Daoy (cell line): ENCODE measurements at places on chromosomes 11 and 22. TPM values are rescaled to one million over a fixed set of nuclear protein-coding genes. Genes with fewer than 3 reads are reported as not detected.

GRCh38 chr11:130740819-130741218 is 175.5 kb downstream of the SNX19 start:
- DNase-seq, result no peak

P4HA3 gene
- total RNA-seq, result 1.5 and 2.5 TPM in 2 replicates

GRCh38 chr11:12354750-12355545 is 22.4 kb upstream of the PARVA start:
- DNase-seq, result no peak

CCDC87 gene
- 0.27 TPM in 1 of 2 replicates, not detected in the other for total RNA-seq

DNA sequence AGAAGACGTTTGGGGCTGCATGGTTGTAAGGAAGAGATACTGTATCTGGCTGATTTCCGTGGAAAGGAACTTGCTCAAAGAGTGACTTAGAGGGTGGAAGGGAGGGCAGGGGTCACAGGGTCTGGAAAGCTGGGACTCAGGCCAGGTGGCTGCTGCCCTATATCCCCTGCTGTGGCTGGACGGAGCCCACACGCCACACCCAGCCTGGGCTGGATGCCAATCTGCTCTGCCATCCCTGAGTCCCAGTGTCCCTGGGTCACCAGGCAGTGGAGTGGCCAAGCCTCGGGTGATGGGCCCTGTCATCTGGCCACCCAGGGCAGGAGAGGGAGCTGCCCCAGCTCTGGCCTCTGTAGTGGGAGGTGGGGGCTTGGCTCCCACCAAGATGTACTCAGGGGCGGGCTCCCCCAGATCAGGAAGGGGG is 26.5 kb upstream of the KRTAP5-7 start:
- no peak for DNase-seq

- DNase-seq, result peak; percentile 1
Observed at GRCh38 chr11:3218483-3219280, at the start of gene MRGPRG. MRGPRG (minus strand) TSS chr11:3218813; CDS start chr11:3218813, 0 bp downstream.

TSSK2 gene
- not detected in 2 replicates for total RNA-seq

- DNase-seq, result no peak
Observed at GRCh38 chr11:95556342-95557163, 233.0 kb downstream of the FAM76B start.

- no peak for DNase-seq
Observed at GRCh38 chr22:17140826-17141766, 18.0 kb downstream of the HDHD5 start.

DNA sequence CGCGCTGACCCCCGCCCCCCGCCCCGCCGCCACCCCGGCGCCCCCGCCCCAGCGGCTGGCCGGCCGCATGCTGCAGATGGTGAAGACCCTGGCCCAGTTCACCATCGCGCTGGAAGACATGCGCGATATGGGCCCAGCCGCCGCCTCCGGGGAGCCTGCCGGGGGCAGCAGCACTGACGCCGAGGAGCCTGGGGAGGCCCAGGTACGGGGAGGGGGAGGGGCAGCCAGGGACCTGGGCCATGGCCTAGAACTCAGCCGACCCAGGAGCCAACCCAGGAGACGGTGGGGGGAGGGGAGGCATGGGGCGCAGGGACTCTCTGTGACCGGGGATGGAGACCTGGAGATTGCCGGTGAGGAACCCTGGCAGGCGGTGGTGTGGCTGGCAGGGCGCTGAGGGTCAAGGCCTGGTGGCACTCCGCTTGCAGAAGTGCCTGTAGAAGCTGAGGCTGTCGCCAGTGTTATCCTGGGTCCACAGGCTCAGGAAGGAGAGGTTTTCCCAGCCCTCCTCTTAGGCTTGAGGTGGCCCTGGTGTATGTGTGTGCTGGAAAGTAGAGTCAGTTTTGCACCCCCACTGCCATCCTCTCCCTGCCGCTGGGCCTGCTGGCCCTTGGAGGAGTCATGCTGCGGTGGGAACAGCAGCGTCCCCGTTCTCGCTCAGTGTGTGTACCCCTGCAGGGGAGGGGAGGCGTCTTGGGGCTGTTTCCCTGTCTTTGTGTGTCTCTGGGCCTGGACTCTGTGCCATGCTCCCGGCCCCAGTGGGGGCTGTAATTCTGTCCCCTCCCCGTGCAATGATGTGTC is 32.9 kb upstream of the RELT start:
- DNase-seq, result no peak

KRTAP5-1 gene
- not detected in 2 replicates for total RNA-seq

- no peak for DNase-seq
Observed at GRCh38 chr22:40955571-40955970, 4.4 kb downstream of the RBX1 start.

GRCh38 chr11:56706486-56706885 is 7.6 kb downstream of the OR9G1 start:
- DNase-seq, result no peak

DNA sequence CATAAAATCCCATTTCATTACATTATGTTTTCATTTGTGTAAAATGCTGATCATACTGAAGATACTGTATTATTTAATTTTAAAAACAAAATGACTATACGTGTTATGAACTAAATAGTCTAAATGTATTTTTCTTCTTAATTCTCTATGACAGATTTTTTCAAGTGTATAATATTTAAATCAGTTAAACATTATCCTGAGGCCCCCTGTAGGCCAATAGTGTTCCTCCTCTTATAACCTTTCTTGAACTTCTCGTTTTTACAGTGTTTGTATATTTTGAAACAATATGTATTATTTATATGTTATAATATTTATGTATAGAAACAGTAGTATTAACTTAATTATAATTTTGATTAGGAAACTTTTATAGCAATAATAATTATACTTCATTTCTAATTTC is 151.1 kb upstream of the CHORDC1 start:
- no peak for DNase-seq

DNA sequence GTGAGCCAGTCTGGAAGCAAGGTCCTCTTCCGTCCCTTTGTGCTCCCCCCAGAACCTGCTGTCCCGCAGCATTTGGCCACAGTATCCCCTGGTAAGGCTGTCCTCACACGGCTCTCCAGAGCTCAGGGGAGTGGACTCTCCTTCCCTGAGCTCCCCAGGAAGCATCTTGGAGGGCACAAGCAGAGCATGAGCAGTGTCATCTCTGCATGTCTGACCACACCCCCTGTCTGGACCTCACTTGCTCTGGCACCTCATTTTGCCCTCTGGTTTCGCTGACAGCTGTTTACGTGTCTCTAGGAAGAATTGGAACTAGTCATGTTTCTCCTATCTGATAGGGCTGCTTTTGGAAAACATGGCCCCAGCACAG is 15.5 kb downstream of the DCPS start:
- DNase-seq, result no peak

GRCh38 chr11:17463546-17464174 is 13.0 kb downstream of the ABCC8 start:
- no peak for DNase-seq

DNA sequence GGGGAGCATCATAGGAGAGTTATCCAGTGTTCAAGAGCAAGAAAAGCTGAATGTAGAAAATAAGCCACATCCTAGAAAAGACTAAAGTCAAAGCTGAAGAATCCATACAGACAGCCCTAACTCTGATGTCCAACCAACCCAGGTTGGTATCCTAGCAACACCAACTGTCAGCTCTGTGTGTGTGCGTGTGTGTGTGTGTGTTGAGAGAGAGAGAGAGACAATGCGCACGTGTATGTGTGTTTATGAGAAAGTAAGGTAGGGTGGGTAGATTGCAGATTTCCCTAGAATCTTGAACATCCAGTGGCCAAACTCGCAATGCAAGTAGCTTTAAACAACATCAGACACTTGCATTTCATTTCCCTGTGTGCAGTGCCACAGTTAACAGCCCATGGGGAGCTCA is 274.9 kb downstream of the FAM181B start:
- no peak for DNase-seq

TRIOBP gene
- 42.9 and 45.3 TPM in 2 replicates for total RNA-seq

SHANK3 gene
- total RNA-seq, result 0.33 and 0.46 TPM in 2 replicates

KDM2A gene
- 24.6 and 31.8 TPM in 2 replicates for total RNA-seq

ATL3 gene
- 36.3 and 44.4 TPM in 2 replicates for total RNA-seq

GRCh38 chr22:43269646-43270045 is 73.5 kb downstream of the SCUBE1 start:
- DNase-seq, result no peak

GRCh38 chr11:117913736-117914397 is 15.3 kb downstream of the TMPRSS13 start:
- DNase-seq, result no peak

GRCh38 chr11:122681070-122681469 is 25.5 kb downstream of the UBASH3B start:
- DNase-seq, result no peak

DNA sequence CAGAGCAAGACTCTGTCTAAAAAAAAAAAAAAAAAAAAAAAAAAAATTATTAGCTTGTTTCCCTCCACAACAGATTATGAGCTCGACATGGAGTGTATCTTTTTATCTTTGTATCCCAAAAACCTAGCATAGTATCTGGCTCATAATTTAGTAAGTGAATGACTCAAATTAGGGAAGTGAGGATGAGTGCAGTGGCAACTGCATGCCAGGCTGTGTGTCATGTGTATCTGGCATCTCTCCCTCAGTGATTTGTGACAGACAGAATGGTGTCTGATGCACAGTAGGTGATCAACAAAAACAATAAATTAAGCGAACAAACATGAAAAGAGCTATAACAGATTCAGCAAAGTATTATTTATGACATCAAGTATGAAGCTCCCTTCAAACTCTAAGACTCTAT is 7.2 kb downstream of the STK33 start:
- DNase-seq, result no peak

GRCh38 chr22:29122041-29122440 is 49.2 kb downstream of the KREMEN1 start:
- DNase-seq, result no peak

GRCh38 chr22:45067731-45068130 is 57.9 kb upstream of the PHF21B start:
- no peak for DNase-seq

RAB38 gene
- 2.5 and 3.9 TPM in 2 replicates for total RNA-seq

LMO2 gene
- 2.0 and 6.0 TPM in 2 replicates for total RNA-seq

DNA sequence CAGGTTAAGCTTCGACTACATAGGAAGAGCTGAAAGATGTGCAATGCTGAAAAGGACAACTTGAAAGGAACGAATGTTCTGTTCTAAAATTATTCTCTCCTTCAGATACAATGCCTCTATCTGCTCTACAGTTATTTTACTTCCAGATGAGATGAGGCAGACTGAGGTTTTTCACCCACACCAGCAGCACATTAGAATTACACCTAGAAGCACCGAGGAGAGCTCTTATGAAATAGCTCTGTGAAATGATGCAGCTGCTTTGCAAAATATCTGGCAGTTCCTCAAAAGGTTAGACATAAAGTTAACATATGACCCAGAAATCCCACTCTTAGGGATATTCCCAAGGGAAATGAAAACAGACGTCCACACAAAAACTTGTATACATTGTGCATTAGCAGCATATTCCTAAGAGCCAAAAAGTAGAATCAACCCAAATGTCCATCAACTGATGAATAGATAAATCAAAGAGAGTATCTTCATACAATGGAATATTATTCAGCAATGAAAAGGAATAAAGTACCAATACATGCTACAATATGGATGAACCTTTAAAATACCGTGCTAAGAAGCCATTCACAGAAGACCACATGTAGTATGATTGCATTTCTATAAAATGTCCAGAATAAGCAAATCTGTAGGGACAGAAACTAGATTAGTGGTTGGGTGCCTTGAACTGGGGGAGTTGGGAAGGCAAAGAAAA is 34.5 kb downstream of the WT1 start:
- DNase-seq, result no peak

DNA sequence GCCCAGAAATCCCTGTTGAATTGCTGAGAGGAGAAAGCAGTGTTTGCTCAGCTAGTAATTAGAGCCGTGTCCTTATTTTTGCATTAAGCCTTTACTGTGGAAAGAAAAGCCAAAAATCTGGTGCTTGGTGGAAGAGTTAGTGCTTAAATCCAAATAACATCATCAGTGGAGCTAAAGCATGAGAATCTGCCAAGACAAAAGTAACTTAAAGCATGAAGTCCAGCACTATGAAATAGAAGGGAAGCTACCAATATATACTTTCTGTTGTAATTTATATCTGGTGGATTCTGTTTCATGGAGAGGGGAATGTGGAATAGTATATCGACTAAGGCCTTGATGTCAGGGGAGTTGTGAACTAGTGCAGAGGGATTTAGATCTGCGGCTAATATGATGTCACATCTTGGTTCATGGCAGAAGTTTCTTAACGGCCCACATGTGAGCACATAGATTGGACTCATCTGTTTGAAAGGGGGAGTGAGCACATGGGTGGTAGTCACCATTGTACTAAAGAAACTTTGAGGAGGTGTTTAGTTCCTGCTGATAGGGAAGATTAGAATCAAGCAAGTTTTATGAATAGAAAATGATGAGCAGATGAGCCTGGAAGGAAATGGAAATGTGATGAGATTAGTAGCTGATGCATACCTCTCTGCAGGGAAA is 224.4 kb upstream of the MTNR1B start:
- DNase-seq, result no peak

DNA sequence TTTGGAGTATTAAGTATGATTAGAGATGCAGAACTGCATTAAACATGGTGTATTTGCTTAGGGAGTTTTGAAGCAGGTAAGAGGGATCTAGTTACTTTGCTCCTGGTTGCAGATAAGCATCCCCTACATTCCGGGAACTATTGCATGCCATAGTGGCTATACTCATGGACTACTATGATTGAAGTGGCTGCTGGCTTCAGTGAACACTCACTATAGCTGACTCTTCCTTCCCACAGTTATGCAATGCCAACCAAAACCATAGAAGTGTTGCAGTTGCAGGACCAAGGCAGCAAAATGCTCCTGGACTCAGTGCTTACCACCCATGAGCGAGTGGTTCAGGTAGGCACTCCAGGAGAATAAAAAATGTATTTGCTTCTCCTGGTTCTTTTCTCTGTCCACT is 17.0 kb downstream of the COA4 start:
- no peak for DNase-seq

- no peak for DNase-seq
Observed at GRCh38 chr22:46929710-46930204, 167.3 kb downstream of the TBC1D22A start.

GRCh38 chr22:35656284-35656752 is 8.1 kb downstream of the APOL6 start:
- DNase-seq, result no peak

DNA sequence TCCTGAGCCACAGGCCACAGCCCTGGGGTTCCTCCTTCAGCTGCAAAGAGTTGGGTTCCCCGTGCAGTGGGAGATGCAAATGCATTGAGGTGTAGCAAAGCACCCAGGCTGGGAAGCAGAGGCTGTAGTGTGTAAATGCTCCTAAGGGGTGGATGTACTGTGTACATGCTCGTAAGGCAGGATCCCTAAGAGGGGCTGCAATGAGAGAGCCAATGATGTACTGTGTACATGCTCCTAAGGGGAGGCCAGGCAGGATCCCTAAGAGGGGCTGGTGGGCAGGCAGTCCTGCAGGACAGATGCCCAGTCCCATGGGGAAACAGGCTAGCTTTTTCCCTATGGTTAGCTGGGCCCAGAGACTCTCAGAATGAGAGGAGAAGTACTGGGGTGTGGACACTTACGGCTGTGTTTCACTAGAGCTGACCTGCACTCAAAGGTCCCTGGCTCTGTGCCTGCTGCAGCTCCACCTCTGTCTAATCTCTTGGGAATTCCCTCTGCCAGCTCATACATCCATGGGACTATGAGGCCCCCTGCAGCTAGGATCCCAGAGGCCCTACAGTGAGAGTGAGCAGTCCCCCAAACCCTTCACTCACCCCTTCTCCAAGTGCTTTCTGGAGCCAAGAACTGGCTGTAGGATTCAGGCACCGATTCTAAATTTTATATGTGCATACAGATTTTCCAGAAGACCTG is 261.9 kb upstream of the LUZP2 start:
- no peak for DNase-seq
